ENCODE measurements at places on chromosomes 7 and 10. TPM values are rescaled to one million over a fixed set of nuclear protein-coding genes. Genes with fewer than 3 reads are reported as not detected.

DNA sequence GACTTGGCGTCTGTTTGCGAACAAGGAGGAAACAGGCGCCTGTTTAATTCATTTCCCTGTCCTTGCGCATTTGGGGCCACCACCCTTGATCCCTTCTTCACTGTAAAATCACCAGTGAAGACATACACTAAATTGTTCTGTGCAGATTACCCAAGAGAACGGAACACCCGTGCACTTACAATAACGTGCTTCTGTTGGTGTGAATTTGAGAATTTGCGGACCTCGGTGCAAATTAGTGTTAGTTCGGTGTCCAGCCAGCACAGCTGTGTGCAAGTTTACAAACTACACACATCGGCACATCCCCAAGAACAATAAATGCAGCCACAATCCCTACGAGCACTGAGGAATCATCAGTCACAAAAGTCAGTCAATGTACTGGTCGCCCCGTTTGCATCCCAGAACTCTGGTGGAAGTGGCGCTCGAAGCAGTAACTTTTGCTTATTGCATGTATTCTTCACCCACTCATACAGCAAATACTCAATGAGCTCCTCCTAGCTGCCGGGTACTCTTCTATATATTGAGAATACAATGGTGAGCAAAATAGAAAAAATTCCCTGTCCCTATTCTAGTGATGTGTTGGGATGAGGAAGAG, 786 bp upstream of the CNOT4 start:
- H3K4me3 ChIP-seq = peak overlapping the region; percentile 85
- H3K27me3 ChIP-seq = no peaks in the 10 kb centered on the region
- no peaks in the 10 kb centered on the region for H3K36me3 ChIP-seq
- H3K4me1 ChIP-seq = peaks cover 28% of the 10 kb centered on the region
- H3K27ac ChIP-seq = peak overlapping the region; percentile 44

Gene UPK3BL2
- 7.7 TPM for total RNA-seq

Gene PDZD8
- 31.1 TPM for total RNA-seq

DNA sequence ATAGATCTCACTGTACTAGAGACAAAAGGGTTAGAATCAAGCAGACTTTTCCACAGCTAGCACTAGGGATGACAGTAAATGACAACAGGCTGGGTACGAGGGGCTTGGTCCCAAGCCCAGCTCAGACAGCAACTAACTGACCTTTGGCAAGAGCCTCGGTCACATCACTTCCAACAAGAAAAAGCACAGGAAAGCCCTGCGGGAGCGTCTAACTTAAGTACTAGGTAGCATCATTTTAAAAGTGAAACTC, 22.8 kb downstream of the CALML3 start:
- DNase-seq = no peak
- no peaks in the 10 kb centered on the region for H3K36me3 ChIP-seq
- no peaks in the 10 kb centered on the region for H3K27me3 ChIP-seq
- peak overlapping the region; percentile 49 for H3K27ac ChIP-seq
- H3K4me1 ChIP-seq = peaks cover 34% of the 10 kb centered on the region

DNA sequence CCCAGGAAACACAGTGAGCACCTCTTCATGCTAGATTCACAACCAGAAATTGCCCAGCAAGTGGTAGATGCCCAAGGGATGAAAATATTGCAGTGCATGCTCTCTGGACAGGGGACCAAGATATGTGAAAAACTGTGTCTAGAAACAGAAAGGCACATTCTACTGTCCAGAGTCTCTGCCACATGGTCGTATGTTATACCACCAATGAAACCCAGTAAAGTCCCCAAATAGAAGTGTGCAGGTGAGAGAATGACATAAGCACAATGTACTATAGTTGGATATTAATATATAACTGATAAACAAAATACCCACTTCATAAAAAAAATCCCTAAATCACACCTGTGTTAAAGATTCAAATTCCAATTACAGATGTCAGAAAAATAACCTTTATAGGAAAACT, 43.8 kb downstream of the RASGEF1A start:
- no peaks in the 10 kb centered on the region for H3K36me3 ChIP-seq
- no peak overlapping the region for H3K27ac ChIP-seq
- DNase-seq = no peak
- H3K4me3 ChIP-seq = no peak overlapping the region

DNA sequence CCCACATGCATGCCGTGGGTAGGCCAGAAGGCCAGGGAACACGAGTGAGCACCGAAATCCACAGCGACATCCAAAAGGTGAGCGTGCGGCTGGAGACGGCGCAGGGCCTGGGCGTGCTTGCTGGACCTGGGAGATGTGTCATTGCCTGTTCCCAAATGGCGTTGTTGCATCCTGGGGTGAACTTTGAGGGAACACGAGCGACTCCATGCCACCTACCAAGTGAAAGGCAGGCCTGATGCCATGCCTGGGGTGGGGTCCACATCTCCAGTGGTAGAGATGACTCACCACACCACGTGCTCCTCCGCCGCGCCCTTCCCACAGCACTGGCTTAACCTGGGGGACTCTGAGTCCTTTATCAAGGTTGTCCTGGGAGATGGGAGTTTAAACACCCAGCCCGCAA, 24.7 kb upstream of the VIPR2 start:
- no peak overlapping the region for H3K27ac ChIP-seq
- H3K27me3 ChIP-seq = no peaks in the 10 kb centered on the region
- no peak overlapping the region for H3K4me3 ChIP-seq
- H3K36me3 ChIP-seq = no peaks in the 10 kb centered on the region
- DNase-seq = no peak
- H3K4me1 ChIP-seq = peaks cover 4% of the 10 kb centered on the region

Gene SLC35G1
- 4.6 TPM for total RNA-seq

- no peaks in the 10 kb centered on the region for H3K27me3 ChIP-seq
- H3K4me1 ChIP-seq = no peaks in the 10 kb centered on the region
- H3K36me3 ChIP-seq = no peaks in the 10 kb centered on the region
- no peak overlapping the region for H3K4me3 ChIP-seq
- DNase-seq = no peak
Observed at GRCh38 chr7:46208635-46209525, 287.8 kb upstream of the IGFBP3 start.

DNA sequence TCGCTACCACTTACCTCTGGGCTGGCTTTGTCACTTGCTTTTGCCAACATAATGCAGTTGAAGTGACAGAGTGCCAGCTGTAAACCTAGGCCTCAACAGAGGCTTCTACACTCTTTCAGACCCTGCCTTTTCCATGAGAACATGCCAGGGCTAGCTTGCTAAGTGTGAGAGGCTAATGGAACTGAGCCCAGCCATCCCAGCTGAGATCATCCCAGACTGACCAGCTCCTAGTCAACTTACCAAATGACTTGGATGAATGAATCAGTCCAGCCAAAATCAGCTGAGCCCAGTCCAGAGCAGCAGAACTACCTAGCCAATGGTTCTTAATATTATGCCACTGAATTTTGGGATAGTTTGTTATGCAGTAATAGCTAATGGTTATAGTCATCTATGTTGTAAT, 34.7 kb upstream of the MKLN1 start:
- no peak for DNase-seq
- H3K27ac ChIP-seq = no peak overlapping the region
- H3K36me3 ChIP-seq = no peaks in the 10 kb centered on the region
- H3K4me1 ChIP-seq = no peaks in the 10 kb centered on the region

GRCh38 chr7:143906895-143907294, 4.9 kb upstream of the TCAF1 start:
- H3K4me3 ChIP-seq = no peak overlapping the region
- no peaks in the 10 kb centered on the region for H3K36me3 ChIP-seq
- no peaks in the 10 kb centered on the region for H3K27me3 ChIP-seq
- no peak overlapping the region for H3K27ac ChIP-seq

DNA sequence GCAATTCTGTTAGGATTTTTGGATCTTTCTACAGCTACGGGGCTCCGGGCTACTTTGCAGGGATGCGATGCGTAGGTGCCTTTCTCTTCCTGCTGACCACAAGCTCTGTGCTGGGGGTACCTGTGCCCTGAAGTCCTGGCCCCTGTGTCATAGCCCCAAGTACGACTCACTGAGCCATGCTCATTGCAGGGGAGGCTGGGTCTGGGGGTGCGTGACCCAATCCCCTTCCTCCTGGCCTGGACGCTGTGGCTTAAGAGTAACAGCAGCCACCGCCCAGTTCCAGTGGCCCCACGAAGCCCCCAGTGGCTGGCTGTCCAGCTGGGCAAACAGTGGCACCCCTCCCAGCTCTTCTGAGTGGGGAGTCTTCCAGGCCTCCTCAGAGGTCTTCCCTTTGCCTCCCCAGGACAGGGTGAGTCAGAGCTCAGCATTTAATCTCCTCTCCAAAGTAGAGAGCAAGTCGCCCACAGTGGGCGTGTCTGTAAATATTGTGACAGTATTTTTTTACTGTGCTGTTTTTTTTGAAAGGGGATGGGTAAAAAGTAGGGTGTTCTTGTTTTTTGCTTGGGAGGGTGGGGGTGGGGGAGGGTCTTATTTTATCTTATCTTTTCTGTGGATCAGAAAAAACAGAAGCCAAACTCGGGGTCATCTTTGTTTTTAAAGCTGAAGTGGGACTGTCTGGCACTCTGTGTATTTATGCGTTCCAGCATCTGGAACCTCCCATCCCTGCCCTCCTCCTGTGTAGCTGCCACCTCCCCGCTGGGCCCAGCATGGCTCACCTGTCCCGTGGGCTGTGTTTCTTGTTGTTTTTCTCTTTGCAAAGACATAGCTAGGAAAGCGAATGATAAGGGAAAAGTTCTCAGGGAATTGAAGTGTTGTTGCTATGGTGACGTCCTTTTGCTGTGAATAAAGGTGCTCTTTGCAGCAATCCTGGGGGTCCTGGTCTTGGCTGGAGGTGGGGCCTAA, 8.2 kb downstream of the LFNG start:
- peak overlapping the region; percentile 38 for H3K27ac ChIP-seq
- H3K4me1 ChIP-seq = peaks cover 84% of the 10 kb centered on the region
- no peak for DNase-seq
- H3K27me3 ChIP-seq = no peaks in the 10 kb centered on the region
- peaks cover 15% of the 10 kb centered on the region for H3K36me3 ChIP-seq
- H3K4me3 ChIP-seq = peak overlapping the region; percentile 25

GRCh38 chr10:30436191-30436611, 2.2 kb downstream of the MAP3K8 start:
- peak overlapping the region; percentile 88 for H3K27ac ChIP-seq
- no peak for DNase-seq
- H3K4me3 ChIP-seq = peak overlapping the region; percentile 58
- peaks cover 40% of the 10 kb centered on the region for H3K4me1 ChIP-seq

Gene HTRA1
- not detected for total RNA-seq

DNA sequence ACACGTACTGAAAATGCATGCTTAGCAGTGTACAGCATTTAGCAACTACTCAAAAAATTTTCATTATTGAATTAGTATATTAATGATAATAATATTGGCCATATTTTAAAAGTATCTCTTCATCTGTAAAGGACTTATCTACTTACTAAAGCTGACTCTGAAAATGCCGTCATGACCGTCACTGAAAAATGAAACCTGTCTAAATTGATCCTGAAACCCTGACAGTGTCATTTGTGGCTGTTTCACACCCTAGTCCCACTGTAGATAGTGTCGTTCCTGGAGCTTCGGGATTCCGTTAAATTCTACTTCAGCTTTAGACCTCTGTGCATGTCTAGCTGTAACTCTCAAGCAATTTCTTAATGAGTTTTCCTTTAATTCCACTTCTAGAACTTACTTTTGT, 35.8 kb upstream of the EZH2 start:
- no peak overlapping the region for H3K4me3 ChIP-seq
- no peak for DNase-seq
- no peak overlapping the region for H3K27ac ChIP-seq
- H3K27me3 ChIP-seq = no peaks in the 10 kb centered on the region
- H3K4me1 ChIP-seq = peaks cover 23% of the 10 kb centered on the region

GRCh38 chr10:71259815-71260501, 47.6 kb downstream of the UNC5B start:
- H3K36me3 ChIP-seq = no peaks in the 10 kb centered on the region
- no peaks in the 10 kb centered on the region for H3K4me1 ChIP-seq
- DNase-seq = no peak
- no peak overlapping the region for H3K4me3 ChIP-seq

GRCh38 chr10:1015688-1016087, 10.0 kb downstream of the IDI2 start:
- H3K27ac ChIP-seq = no peak overlapping the region
- H3K4me1 ChIP-seq = no peaks in the 10 kb centered on the region
- H3K4me3 ChIP-seq = no peak overlapping the region
- no peak for DNase-seq

DNA sequence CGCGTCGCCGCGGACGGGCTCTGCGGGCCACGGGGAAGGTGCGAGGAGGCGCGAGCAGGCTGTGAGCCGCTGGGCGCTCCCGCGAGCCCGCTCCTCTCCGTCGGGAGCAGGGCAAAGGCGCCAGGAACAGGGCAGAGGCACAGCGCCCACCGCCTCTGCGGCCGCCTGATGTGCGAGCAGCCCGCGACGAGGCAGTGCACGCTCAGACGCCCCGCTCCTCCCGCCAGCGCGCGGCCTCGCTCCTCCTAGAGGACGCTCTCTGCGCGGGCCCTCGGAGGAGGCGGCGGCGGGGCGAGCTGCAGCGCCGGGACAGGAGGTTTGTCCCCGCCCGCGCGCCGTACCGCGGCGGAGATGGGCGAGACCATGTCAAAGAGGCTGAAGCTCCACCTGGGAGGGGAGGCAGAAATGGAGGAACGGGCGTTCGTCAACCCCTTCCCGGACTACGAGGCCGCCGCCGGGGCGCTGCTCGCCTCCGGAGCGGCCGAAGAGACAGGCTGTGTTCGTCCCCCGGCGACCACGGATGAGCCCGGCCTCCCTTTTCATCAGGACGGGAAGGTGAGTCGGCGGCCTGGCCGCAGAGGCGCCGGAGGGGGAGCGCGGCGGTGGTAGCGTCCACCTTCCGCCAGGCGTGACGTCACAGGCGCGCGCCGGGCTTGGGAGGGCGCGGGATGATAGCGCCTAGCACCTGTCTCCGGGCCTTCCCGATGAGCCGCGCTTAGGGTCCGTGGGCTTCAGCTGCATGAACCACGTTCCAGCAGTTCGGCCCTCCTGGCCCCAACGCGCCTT, 731 bp downstream of the LANCL2 start:
- peak overlapping the region; percentile 98 for H3K27ac ChIP-seq
- peak; percentile 97 for DNase-seq
- H3K4me3 ChIP-seq = peak overlapping the region; percentile 100
- H3K36me3 ChIP-seq = no peaks in the 10 kb centered on the region
- H3K27me3 ChIP-seq = no peaks in the 10 kb centered on the region
- peaks cover 25% of the 10 kb centered on the region for H3K4me1 ChIP-seq

GRCh38 chr7:69228212-69228811, 370.0 kb upstream of the AUTS2 start:
- H3K36me3 ChIP-seq = no peaks in the 10 kb centered on the region
- no peak overlapping the region for H3K4me3 ChIP-seq
- H3K4me1 ChIP-seq = no peaks in the 10 kb centered on the region
- H3K27ac ChIP-seq = no peak overlapping the region

DNA sequence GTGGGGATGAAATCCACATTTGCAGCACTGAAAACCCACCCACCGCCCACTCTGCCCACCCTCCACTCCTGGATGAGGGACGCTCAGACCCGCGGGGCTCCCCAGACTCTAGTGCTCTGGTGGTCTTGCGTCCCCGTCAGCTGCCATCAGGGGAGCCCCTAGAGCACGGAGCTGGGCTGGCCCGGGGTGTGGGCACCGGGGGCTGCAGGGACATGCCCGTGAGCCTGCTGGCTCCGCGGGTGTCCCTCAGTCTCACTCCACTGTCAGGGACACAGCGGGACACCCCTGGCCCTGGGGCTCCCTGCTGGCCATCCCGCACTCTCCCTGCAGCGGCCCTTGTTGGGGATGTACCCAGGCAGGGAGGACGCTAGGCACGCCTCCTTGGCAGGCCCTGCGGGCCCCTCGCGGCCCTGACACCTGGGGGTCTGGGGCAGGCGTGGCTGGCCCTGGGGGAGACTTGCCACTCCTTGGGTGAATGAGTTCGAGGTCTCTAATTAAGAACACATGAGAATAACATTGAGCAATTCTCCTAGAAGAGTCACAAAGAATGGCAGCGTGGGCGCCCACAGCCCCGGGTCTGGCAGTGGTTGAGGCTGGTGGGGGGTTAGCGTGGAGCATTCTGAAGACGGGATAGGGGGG, 64.2 kb downstream of the CFAP46 start:
- no peak overlapping the region for H3K27ac ChIP-seq
- H3K4me1 ChIP-seq = no peaks in the 10 kb centered on the region
- no peak for DNase-seq
- no peak overlapping the region for H3K4me3 ChIP-seq
- no peaks in the 10 kb centered on the region for H3K27me3 ChIP-seq
- no peaks in the 10 kb centered on the region for H3K36me3 ChIP-seq
